ENCODE measurements at places on chromosomes 16 and 17.

- DNase-seq: no peak
Observed at GRCh38 chr17:51425773-51426172, 165.4 kb downstream of the UTP18 start.

DNA sequence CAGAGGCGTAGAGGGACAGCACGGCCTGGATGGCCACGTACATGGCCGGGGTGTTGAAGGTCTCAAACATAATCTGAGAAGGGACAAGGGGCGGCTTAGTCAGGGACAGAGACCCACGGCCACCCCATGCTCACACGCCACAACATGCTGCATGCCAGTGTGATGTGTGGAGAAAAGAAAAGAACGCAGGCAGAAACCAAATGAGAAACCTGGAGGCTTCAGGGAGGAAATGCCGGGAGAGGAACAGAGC lies 1.1 kb downstream of the ACTG1 start:
- no peak for DNase-seq

- DNase-seq: peak; percentile 18
Observed at GRCh38 chr17:64025732-64026294, 5.4 kb upstream of the ICAM2 start.

GRCh38 chr17:50137042-50137441 lies 7.1 kb upstream of the SAMD14 start:
- no peak for DNase-seq

GRCh38 chr17:62999736-63000135 lies 33.7 kb downstream of the TANC2 start:
- no peak for DNase-seq

DNA sequence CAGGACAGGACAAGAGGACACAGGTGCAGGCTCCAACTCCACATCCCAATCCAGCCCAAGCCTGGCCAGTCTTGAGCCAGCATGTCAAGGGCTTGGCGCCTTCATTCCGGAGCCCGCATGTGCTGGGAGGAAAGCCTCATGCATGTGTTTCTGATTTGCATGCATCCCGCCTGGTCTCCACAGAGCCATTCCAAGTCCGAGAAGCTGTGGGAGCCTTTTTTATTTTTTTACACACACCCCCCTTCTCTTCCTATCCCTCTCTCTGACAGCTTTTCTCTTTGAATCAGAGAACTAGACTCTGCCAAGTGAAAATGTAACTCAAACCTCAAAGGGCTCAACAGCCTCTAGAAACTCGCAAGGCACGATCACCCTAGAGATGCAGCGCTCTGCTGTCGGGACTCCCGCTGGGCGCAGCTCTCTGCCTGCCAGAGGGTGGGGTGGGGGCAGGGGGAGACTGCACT lies 45.1 kb downstream of the NOG start:
- DNase-seq: no peak

- no peak for DNase-seq
Observed at GRCh38 chr17:66353937-66354401, 51.6 kb downstream of the PRKCA start.

DNA sequence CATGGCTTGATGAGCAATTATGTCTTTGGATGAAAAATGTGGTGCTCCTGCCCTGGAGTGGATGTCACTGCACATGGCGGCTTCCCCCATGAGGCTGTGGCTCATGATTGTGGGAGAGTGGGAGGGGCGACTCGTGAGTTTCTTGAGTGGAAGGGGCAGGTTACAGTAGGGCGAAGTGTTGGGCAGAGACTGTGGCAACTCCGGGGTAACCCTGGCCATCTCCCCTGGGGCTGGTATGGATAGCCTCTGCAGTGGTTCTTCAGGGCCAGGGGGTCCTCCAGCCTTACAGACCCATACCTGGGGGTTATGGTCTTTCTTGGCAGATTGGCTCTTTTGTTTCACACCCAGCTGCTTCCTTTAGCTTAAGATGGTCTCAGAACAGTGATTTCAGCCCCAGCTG lies 1.3 kb upstream of the TNS4 start:
- no peak for DNase-seq

DNA sequence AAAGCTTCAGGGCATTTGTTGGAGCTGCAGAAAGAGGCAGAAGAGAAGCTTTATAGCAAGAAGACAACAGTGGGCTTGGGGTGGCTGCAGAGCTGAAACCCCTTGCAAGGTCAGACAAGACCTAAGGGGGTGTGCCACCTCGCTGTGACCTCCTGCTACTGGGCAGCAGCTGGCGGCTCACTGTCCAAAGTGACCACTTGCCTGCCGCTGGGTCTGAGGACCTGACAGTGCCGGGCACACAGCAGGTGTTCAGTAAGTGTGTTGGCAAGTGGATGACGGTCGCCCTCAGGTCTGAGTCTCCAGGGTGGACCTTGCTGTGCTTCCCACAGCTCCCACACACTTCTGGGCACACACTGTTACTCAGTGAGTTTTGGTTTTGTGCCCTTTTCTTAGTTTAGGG lies 336.5 kb downstream of the C16orf95 start:
- DNase-seq: no peak

DNA sequence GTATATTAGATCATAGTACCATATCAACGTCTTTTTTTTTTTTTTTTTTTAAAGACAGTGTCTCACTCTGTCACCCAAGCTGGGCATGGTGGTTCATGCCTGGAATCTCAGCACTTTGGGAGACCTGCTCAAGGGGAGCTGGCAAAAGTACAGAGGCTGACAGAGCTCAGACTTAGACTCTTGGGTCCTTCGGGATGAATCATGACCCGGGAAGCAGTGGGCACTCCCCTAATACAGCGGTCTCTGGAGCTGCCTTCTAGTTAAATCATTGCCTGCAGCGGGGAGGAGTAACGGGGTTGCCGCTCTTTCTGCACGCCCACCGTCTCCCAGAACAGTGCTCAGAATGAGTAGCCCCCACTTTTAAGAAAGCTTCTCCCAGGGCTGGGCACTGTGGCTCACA lies 174.4 kb downstream of the CPPED1 start:
- no peak for DNase-seq

DNA sequence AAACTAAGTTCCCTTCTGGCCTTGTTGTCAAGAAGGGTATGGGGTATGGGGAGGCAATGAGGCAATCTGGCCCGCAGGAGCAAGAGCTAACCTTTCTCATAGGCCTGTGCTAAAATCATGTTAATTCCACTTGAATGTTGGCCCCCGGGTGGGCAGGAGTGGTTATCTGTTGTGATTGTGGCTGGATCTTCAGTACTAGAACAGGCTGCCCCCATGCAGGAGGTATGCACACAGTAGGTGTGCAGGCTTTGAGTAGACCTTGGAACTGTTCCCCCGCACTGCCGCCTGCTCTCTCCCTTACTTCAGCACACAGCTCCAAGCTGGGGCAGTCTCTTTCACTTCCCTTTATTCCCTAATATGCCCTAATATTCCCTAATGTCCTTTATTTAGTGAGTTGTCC lies 52.4 kb upstream of the TANGO6 start:
- no peak for DNase-seq

DNA sequence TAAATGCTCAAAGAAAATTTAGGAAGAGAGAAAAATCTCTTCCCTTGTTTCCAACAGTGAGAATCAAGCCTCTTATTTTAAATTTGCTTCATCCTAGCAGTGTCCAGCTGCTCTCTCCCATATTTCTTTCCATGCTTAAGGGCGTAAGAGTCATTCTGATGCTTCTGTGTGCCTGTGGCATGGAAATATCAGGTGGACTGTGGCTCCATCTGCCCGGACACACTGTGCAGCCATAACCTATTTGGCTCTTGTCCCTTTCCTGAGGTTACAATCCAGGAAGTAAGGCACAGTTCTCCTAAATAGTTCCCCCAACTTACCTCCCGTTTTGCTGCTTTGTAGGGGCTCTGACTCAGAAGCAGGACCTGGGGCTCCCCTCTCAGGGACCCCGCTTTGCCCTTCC lies 6.3 kb upstream of the KRT222 start:
- no peak for DNase-seq

DNA sequence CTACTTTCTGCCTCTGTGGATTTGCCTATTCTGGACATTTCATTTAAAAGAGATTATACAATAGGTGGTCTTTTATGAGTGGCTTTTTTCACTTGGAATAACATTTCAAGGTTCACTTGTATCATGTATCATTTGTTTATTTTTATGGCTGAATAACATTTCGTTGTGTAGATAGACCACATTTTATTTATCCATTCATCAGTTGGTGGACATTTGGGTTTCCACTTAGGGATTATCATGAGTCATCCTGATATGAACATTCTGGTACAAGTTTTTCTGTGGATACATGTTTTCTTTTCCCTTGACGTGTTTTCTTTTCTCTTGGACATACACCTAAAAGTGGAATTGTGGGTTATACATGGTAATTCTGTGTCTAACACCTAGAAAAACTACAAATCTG lies 25.3 kb downstream of the PRSS54 start:
- DNase-seq: no peak

- no peak for DNase-seq
Observed at GRCh38 chr16:73882033-73882432, 414.6 kb upstream of the PSMD7 start.

DNA sequence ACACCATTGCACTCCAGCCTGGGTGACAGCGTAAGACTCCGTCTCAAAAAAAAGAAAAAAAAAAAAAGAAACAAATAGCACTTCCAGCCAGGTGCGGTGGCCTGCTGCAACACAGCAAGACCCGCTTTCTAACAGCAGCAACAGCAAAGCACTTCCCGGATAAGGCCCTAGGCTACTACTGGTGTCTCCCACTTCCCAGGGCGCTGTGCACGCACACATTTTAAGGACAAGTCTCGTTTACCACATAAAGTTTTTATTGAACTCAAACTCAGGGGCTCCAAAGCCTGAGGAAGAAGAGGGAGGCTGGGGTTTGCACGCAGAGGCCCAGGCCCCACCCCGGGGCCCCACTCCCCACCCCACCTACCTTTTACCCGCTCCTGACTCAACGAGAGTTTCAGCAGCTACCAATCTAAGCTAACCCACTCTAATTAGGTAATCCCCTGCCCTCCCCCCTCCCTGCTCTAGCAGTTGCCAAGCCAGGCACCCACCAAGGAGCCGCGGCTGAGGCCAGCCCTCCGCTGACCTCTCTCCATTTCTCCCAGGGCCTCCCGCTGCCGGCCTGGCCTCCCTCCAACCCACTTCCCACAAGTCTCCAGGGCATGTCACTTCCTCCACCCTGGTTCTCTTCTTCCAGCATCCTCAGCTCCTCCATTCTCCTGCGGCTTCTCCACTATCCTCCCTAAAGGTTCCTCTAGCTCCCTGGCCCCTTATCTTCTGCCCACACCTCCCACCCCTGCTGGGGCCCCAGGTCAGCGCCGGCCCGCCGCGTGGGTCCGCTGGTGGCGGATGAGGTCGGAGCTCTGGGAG lies 2.4 kb downstream of the ZNF768 start:
- DNase-seq: no peak

GRCh38 chr16:23755484-23755809 lies 621 bp downstream of the CHP2 start:
- no peak for DNase-seq

DNA sequence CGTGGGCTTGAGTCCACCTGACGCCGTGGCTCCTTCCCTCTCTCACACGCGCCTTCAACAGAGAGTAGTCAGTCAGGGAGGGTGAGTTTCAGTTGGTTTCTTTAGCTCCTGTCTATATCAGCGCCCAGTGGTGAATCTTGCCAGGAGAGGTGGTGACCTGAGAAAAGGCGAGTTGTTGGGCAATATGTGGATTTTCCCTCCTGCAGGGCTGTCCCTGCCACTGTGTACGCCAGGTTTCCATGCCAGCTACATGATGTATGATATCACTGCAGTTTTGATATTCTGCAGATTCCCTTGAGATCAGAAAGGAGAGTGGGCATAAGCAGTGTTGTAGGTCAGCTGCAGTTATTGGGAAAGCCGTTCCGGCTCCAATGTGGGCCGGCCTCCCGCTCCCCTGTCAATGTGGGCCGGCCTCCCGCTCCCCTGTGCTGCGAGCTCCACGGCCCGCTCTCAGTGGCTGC lies 31.4 kb downstream of the BANP start:
- no peak for DNase-seq

DNA sequence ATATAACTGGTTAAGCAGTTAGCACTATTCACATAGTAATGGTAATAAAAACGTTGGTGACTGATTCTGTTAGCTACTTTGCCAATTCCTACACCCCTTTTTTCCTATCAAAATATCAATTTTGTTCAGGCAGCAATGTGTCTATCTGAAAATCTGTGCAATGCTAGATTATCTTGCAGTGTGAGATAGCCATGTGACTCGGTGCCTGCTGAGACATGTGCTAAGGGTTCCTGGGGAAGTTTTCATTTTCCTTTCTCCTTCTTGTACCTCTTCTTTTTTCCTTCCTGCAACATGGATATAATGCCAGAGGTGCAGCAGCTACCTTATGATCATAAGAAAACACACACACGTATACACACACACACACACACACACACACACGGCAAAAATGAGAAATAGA lies 100.5 kb upstream of the SHISA6 start:
- no peak for DNase-seq

DNA sequence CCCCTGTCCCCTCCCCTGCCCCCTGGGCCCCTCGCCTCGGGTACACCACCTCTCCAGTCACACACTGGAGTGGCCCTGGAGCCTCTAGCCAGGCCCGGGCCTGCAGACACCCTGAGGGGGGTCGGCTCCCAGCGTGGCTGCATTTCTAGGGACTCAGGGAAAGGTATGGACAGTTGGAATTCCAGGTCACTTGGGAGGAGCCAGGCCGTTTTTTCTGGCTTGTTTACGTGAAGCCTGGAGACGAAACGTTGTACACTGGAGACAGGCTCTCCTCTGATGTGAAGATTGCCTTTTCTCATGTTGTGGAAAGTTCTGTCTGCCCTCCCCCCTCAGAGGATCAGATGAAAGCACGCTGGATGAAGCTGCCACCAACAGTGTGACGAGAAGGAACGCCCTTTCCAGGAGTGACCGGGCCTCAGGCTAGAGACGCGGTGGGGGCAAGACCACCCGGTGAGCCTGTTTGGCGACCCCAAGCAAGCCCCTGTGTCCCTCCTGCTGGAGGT lies 4.0 kb upstream of the PPP1R27 start:
- no peak for DNase-seq

DNA sequence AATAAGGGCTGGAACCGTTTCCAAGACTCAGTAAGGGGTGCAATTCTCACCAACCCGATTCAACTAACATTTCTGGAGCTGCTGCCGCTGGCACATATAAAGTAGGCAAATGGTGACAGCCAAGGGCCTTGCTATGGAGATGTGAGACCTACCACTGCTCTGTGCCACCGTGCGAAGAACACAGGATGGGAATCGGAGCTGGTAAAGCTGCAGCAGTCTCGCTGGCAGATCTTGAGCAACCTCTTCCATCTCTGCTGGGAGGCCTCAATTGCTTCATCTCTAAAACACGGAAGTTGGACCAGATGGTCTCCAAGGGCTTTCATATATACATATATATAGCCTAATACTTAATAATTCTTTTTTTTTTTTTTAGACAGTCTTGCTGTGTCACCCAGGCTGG lies 128.9 kb upstream of the RCVRN start:
- no peak for DNase-seq

- DNase-seq: no peak
Observed at GRCh38 chr16:81283044-81283443, 31.7 kb upstream of the GAN start.

- no peak for DNase-seq
Observed at GRCh38 chr17:46179375-46179999, 13.7 kb downstream of the KANSL1 start.

GRCh38 chr16:30844671-30845449 lies 49.0 kb downstream of the BCL7C start:
- peak; percentile 27 for DNase-seq

Measured in esophagus squamous epithelium (tissue), 5 donors.